ENCODE measurements at places on chromosomes 16 and 17. TPM values are rescaled to one million over a fixed set of nuclear protein-coding genes. Genes with fewer than 3 reads are reported as not detected.

The TMEM235 gene
- total RNA-seq, result not detected

The EVI2A gene
- 0.52 TPM for total RNA-seq

The CES1 gene
- 2.0 TPM for total RNA-seq

The MT1G gene
- total RNA-seq, result 26.3 TPM

The RHOT1 gene
- total RNA-seq, result 16.2 TPM

The USP22 gene
- total RNA-seq, result 93.8 TPM

The SERPINF2 gene
- total RNA-seq, result 2.7 TPM

The DNASE1L2 gene
- total RNA-seq, result 0.12 TPM

The MPP3 gene
- 2.8 TPM for total RNA-seq

The ATP2A3 gene
- 4.7 TPM for total RNA-seq

The ROGDI gene
- 21.3 TPM for total RNA-seq

The NLRP1 gene
- total RNA-seq, result 11.2 TPM

The HEXIM1 gene
- 22.6 TPM for total RNA-seq

- ATAC-seq, result no peak
Observed at GRCh38 chr16:81548876-81549546, 104.4 kb downstream of the CMIP start.

DNA sequence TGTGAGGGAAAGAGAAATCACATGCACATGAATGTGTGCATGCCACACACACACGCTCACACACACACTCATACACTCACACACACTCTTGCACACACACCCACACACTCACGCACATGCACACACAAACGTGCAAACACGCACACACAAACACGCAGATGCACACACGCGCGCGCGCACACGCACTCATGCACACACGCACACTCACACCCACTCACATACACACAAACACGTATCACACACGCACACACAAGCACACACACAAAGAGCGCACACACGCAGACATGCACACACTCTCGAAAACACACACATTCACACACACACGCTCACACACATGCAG, 72.2 kb downstream of the GAS7 start:
- ATAC-seq, result no peak

GRCh38 chr16:68951991-68952877, 108.9 kb downstream of the TANGO6 start:
- ATAC-seq, result peak; percentile 59

DNA sequence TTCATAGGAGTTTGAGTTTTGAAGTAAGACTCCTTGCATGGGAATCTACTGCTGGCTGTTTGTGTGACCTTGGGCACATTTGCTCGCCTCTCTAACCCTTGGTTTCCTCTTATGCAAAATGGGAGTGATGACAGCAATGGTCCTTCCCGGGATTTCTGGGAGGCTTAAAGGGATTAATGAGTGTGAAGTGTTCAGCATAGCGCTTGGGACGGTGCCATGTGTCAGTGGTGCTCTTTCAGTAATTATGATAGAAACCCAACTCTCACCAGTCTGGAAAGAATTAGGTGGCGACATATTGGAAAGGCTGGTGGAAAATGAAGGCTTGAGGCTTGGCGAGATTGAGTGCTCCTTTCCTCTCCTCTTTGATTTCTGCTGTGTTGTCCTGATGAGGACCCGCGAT, 429.2 kb upstream of the EEF2KMT start:
- no peak for ATAC-seq

GRCh38 chr17:33498069-33498468, 205.0 kb upstream of the ASIC2 start:
- no peak for ATAC-seq

- ATAC-seq, result no peak
Observed at GRCh38 chr16:28609631-28610594, at the start of gene SULT1A1. Gene SULT1A1 (minus strand): TSS chr16:28610044. CDS start chr16:28608855, 1,189 bp downstream.

DNA sequence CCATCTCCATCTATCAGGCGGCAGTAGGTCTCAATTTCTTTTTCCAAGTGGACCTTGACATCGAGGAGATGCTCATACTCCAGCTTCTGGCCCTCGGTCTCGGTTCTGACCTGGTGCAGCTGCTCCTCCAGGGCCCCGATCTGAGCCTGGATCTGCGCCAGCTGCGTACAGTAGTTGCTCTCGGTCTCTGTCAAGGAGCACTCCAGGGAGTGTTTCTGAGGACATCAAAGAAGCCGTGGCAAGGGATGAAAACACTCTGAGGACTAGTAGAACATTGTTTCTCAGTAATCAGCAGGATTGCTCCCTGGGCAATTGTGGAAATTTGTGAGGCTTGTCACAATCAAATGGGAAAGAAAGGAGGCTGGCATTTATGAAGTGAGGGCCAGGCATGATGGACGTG, 5.9 kb downstream of the KRT28 start:
- no peak for ATAC-seq

- no peak for ATAC-seq
Observed at GRCh38 chr17:30908717-30909420, 2.8 kb upstream of the TEFM start.

DNA sequence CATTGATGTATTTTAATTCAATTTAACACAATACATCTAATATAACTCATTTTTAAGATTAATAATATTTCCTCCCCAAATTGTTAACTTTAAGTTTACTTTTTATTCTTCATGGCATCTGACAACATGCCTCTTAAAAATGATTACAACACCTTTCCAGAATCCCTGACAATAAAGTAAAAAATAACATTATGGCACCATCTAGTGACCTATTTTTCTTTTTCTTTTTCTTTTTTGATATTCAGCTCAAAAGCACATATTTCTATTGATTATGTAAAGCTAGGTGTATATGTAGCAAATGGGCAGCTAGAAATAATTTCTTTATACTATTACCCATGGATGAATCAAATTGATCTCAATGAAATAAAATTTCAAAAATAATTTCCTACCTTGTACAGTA, 834.3 kb upstream of the CDH8 start:
- ATAC-seq, result no peak

- no peak for ATAC-seq
Observed at GRCh38 chr16:26701243-26701886, 365.4 kb upstream of the C16orf82 start.

DNA sequence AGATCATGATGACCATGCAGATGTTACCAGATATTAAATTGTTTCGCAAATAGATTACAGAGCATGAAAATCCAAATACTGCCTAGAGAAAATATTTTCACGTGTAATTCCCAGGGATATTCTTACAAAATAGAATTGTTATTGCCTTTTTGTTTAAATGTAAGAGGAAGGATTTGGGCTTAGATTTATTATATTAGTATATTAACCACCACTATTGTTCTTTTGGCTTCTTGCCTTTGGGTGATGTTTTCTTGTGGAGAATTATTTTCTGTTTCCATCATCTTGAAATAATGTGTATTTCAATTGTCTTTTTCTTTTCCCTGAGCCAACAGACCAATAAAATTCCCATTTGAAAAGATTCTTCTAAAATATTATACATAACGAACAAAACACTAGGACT, 109.7 kb upstream of the NUDT7 start:
- no peak for ATAC-seq

DNA sequence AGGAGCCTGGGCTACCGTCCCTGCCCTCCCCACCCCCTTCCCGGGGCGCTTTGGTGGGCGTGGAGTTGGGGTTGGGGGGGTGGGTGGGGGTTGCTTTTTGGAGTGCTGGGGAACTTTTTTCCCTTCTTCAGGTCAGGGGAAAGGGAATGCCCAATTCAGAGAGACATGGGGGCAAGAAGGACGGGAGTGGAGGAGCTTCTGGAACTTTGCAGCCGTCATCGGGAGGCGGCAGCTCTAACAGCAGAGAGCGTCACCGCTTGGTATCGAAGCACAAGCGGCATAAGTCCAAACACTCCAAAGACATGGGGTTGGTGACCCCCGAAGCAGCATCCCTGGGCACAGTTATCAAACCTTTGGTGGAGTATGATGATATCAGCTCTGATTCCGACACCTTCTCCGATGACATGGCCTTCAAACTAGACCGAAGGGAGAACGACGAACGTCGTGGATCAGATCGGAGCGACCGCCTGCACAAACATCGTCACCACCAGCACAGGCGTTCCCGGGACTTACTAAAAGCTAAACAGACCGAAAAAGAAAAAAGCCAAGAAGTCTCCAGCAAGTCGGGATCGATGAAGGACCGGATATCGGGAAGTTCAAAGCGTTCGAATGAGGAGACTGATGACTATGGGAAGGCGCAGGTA, 762 bp downstream of the CDK12 start:
- ATAC-seq, result peak; percentile 24

- peak; percentile 2 for ATAC-seq
Observed at GRCh38 chr16:58024486-58025350, 836 bp upstream of the MMP15 start.

- no peak for ATAC-seq
Observed at GRCh38 chr17:47983492-47984223, 12.7 kb downstream of the CDK5RAP3 start.

- no peak for ATAC-seq
Observed at GRCh38 chr16:75058806-75059205, 57.8 kb downstream of the LDHD start.

- no peak for ATAC-seq
Observed at GRCh38 chr16:66357523-66357928, 9.0 kb upstream of the CDH5 start.

DNA sequence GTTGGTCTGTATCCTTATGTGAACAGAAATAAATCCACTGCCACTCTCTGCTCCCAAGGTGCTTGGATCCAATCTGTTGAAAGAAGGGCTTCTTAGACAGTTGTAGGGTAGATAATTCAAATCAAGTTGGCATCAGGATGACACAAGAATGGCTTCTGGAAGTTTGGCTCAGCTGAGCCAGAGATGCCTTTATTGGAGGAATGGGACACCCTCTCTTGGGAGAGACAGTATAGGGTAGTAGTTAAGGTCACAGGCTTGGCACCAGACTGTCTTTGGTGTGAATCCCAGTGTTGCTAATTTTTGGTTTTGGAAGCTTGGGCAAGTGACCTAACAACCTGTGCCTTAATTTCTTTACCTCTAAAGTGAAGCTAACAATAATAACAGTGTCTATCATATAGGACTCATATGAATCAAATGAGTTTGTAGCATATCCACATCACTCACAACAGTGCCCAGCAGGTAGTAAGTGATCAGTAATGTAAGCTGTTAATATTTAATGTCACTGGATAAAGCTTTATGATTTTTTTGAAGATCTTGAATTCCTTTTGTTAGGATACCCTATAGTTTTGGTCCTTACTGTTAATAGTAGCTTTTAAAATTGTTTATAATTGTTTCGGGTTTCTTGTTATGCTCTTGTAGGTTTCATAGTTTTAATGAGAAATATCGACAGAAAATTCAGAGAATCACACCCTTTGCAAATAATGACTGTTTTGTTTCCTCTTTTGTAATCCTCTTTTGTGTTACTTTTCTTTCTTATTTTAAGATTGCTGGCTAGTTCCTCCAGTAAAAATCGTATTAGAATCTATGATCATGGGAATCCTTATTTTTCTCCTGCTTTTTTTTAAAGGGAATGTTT, 19.1 kb downstream of the ZNRF1 start:
- no peak for ATAC-seq

- peak; percentile 83 for ATAC-seq
Observed at GRCh38 chr17:65750166-65750565, 188.7 kb upstream of the AXIN2 start.

DNA sequence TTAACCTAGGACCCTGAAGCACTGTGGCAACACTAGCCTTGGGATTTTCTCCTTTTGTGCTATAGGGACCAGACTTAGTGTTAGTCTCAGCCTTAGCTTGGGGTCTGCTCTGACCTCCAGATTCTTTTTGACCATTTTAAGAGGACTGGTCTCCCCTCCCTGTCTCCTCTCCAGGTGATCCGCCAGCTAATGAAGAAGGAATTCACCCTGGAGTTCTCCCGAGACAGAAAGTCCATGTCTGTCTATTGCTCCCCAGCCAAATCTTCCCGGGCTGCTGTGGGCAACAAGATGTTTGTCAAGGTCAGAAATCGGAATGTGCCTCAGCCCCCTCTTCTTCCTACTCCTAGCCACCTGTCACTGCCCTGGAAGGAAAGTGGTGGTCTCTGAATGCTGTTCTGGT, 19.5 kb downstream of the ATP2A1 start:
- no peak for ATAC-seq

GRCh38 chr17:50153650-50154575, 3.4 kb upstream of the PPP1R9B start:
- ATAC-seq, result peak; percentile 1

GRCh38 chr17:42985225-42985624, 4.9 kb downstream of the RUNDC1 start:
- ATAC-seq, result no peak

DNA sequence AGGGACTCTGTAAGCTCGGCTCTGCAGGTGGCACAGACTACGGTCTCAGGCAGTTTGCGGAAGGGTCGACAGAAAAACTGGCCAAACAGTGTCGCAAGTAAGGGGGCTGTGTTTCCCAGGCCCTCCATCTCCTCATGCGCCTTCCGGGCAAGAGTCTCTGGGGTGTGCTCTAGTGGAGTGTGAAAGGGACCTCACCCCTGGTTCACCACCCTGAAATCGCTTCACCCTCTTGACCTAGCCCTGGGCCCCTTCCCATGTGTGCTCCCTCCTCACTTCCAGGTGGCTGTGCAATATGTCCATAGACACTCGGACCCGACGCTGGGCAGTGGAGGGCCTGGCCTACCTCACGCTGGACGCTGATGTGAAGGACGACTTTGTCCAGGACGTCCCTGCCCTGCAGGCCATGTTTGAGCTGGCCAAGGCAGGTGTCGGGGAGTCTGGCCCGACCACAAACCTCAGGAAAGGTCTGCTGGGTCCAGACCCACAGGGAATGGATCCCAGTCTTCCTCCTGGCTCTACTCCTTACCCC, 22.3 kb downstream of the UNC45B start:
- ATAC-seq, result no peak

DNA sequence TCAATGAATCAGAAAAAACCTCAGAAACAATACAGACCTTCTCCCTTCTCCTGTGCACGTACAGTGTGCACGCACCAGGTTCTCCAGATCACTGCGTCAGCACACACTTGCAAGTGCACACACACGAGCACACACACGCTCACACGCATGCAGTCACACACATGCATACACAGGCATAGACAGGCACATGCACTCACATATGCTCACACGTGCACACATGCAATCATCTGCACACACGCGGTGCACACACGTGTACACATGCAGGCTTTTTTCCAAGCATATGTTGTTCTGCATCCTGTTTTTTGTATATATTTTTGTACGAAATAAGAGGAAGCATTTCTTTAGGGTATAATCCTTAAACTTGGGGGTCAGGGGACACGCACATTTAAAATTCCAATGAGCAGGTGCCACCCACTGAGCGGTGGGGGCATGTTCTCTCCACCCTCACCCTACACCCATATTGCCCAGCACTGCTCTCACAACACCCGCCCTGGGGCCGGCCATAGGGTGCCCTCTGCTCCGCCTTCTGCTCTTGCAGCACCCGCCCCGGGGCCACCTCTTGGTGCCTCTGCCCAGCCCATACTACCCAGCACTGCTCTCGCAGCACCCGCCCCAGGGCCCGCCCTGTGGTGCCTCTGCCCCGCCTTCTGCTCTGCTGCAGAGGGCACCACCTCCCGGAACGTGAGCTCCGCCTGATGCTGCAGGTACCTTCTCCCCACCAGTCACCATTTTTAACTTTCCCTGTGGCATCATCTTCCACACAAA, 20.9 kb downstream of the KLHDC4 start:
- ATAC-seq, result peak; percentile 53

- ATAC-seq, result no peak
Observed at GRCh38 chr16:85820604-85821372, 21.3 kb downstream of the COX4I1 start.

Measured in esophagus mucosa (tissue), 1 donor.